Ovary (tissue), 10 donors: ENCODE measurements at places on chromosomes 11 and 22.

- H3K27ac ChIP-seq = no peak overlapping the region
- no peak for DNase-seq
- H3K27me3 ChIP-seq = no peaks in the 10 kb centered on the region
- no peak overlapping the region for H3K4me3 ChIP-seq
- H3K36me3 ChIP-seq = no peaks in the 10 kb centered on the region
These were observed 83.5 kb downstream of the CTTN start for GRCh38 chr11:70481625-70482528.

- H3K27me3 ChIP-seq = no peaks in the 10 kb centered on the region
- H3K27ac ChIP-seq = peak within 1 kb of the TSS; percentile 25
- peak; percentile 87 for DNase-seq
- H3K4me3 ChIP-seq = peak within 1 kb of the TSS; percentile 96
- no peaks in the 10 kb centered on the region for H3K36me3 ChIP-seq
- H3K4me1 ChIP-seq = peaks cover 15% of the 10 kb centered on the region
These were observed at the start of gene CDC42EP2 for GRCh38 chr11:65314501-65315203. TSS of gene CDC42EP2 (plus strand) at chr11:65314866. CDS start at chr11:65320899, 6,033 bp downstream.

DNA sequence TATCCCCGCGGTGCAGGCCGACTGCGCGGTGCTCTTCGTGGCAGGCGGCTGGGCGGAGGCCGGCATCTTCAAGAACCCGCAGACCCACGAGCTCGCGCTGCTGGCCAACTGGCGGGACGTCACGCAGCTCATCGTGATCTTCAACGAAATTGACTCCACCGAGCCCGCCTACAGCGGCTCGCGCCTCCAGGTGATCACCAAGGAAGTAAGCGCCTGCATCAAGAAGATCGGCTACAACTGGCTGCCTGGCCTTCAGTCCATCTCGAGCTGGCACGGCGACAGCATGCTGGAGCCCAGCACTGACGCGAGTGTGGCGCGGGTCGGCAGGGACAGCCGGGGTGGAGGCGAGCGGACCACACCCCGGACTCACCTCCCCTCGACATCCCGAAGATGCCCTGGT, 53.9 kb upstream of the MTNR1B start:
- H3K4me1 ChIP-seq = no peaks in the 10 kb centered on the region
- no peaks in the 10 kb centered on the region for H3K27me3 ChIP-seq
- H3K36me3 ChIP-seq = no peaks in the 10 kb centered on the region

DNA sequence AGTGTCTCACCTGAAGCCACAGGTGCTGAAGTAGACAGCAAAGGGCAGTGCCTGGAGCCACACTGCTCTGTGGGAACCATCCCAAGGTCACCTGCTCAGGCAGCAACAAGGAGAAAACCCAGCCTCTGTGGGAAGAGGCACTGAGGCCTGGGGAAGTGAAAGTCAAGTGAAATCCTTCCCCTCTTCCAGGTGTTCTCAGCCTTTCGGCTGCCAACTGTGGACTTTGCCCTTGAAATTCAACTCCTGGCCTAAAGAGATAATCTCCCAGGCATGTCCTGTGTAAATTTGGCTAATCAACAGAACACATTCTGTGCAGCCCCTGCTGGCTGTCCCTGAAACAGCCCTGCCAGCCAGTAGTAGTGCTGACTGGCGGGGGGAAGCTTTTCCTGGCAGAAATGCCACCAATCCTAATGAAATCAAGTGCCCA, 112.1 kb downstream of the RPL27A start:
- H3K36me3 ChIP-seq = no peaks in the 10 kb centered on the region
- no peaks in the 10 kb centered on the region for H3K27me3 ChIP-seq
- DNase-seq = no peak
- H3K4me3 ChIP-seq = no peak overlapping the region
- H3K4me1 ChIP-seq = peaks cover 13% of the 10 kb centered on the region
